ENCODE measurements at places on chromosomes 7 and 10. TPM values are rescaled to one million over a fixed set of nuclear protein-coding genes. Genes with fewer than 3 reads are reported as not detected.

DNA sequence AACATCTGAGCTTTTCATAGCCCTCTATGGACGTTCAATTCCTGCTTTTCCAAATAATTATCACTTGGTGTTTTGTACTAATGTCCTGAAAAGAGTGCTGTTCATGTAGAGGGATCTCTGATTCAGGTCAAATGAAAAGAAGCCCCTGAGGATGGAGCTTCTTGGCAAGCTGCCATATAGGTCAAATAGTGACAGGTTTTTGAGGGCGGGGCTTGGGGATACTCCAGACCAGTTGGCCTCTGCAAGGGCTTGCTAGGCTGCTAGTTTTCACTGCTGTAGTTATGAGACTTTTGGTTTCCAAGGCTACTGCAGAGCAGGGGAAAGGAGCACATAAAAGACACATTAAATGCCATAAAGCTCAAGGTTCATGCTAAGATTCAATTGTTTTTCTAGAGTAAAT is 257.2 kb upstream of the CACNA2D1 start:
- DNase-seq: peak; percentile 20

- no peak for DNase-seq
These were observed 65.7 kb downstream of the PWWP2B start for GRCh38 chr10:132462463-132463332.

GRCh38 chr7:90669492-90669891 is 73.4 kb downstream of the CDK14 start:
- DNase-seq: no peak

DNA sequence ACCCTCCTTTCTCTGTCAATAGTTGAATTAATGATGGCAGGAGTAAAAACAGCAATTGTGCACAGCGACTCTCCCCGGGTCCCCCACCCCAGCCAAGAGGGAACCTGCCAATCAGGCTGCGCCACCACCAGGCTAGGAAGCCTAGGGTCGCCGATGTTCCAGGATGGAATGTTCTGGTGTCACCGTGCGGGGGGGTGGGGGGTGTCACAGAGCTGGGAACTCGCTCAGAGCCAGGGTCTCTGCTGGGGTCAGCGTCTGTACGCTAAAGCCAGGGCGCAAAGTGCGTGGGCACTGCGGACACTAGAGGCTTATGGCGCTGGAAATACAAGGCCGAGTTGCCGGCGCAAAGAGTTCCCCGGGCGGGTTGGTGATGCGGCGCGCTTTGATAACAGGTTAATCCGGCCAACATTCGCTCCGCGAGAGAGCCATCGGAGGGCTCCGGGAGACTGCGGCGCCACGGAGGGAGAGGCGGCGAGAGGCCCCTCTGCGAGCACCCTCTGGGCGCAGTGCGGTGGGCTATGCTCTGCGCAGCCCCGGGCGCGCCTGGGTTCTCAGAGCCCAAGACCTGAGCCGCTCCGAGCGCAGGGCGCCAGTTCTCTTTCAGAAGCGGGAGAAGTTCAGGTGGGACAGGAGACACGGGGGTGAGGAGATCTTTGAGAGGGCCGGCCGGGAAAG is 192.3 kb downstream of the EMX2 start:
- no peak for DNase-seq

The AOAH gene
- 2.6 TPM for total RNA-seq

- DNase-seq: no peak
These were observed 22.5 kb downstream of the PRTFDC1 start for GRCh38 chr10:24929904-24930303.

The SLK gene
- total RNA-seq: 18.7 TPM

DNA sequence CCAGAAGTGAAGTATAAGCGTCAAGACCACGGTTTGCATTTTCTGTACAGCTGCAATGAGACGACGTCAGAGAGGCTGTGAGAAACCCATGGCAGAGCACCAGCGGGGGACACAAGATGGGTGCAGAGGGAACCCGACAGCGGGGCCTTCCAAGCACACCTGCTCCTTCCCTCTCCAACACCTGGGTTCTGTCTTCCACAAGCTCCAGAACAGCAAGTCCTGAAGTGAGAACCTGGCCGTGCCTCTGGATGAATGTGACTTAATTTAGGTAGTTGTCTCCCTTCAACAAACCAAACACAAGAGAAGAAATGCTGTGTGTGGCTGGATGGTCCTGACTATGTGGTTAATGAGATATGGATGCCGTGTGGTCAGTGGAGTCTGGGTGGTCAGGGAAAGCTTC is 76.1 kb downstream of the ADAM12 start:
- DNase-seq: no peak

The GIGYF1 gene
- total RNA-seq: 4.0 TPM

DNA sequence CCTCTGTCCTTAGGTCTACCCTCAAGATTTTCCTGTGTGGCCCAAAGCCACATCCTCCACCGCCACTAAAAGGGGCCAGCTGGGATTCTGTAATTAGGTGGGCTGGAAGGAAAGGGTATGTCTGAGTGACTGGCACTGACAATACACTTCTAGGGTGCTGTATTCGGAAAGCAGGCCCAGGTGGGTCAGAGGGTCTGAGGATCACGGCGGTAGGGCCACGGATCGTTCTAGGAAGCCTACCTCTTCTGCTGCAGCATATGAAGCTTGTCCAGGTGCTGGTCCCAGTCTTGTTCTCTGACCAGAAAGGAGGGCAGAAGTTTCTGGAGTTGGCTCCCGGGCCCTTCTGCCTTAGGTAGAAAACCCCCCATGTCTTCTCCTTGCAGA is 462 bp downstream of the TRPV5 start:
- no peak for DNase-seq

GRCh38 chr10:1230592-1231275 is 174.5 kb downstream of the WDR37 start:
- DNase-seq: no peak

- DNase-seq: no peak
These were observed 29.4 kb downstream of the SLC25A28 start for GRCh38 chr10:99590799-99591198.

Measured in M059J (cell line).